ENCODE measurements at places on chromosomes 16 and 17. TPM values are rescaled to one million over a fixed set of nuclear protein-coding genes. Genes with fewer than 3 reads are reported as not detected.

DNA sequence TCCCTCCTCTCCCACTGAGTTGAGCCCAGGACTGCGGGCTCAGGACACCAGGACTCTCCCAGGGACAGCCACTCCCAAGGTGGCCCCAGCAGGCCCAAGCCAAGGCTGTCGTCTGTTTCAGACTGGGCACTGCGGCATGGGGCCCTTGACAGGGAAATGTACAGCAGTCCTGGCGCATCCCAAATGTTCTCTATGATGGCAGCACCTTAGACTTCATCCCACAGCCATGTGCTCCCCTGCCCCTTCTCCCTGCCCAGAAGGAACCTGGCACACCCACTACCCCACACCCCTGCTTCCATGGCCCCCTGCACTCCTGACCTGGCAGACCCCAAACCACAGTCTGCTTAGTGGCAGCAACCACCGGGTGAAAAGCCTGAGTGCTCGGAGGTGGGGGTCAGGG, 18.2 kb downstream of the RBFOX3 start:
- no peak for DNase-seq

- no peak for DNase-seq
Observed at GRCh38 chr16:5315914-5316313, 218.3 kb upstream of the EEF2KMT start.

- no peak for DNase-seq
Observed at GRCh38 chr16:63787014-63787413, 1334.8 kb downstream of the CDH11 start.

DNA sequence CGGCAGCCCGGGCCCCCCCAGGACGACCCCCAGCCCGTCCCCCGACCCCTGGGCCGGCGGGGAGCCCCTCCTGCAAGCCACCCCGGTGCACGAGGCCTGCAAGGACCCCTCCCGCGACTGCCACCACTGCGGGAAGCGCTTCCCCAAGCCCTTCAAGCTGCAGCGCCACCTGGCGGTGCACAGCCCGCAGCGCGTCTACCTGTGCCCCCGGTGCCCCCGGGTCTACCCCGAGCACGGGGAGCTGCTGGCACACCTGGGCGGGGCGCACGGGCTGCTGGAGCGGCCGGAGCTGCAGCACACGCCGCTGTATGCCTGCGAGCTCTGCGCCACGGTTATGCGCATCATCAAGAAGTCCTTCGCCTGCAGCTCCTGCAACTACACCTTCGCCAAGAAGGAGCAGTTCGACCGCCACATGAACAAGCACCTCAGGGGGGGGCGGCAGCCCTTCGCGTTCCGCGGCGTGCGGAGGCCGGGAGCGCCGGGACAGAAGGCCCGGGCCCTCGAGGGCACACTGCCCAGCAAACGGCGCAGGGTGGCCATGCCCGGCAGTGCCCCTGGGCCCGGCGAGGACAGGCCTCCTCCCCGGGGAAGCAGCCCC, 15.6 kb upstream of the ZFPM1 start:
- DNase-seq, result peak; percentile 54

GRCh38 chr16:3718019-3718391, 681 bp upstream of the TRAP1 start:
- no peak for DNase-seq

DNA sequence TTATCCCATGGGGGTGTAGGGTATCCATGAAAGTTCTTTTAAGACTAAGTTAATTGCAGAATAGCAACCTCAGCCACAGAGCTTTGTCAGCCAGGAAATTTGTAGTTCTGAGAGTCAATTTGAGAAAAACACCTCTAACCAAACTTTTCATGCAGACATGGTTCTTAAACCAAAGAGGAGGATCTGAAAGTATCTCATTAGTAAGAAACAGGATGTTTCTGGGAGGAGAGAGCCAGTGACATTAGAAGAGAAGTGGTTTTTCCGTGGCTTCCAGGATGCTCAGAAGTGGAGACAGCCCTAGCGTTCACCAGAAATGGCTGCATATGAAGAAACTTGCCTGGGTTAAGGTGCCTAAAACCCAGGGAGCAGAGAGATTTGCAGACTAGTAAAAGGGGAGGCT, 7.9 kb downstream of the GNAO1 start:
- DNase-seq, result no peak

GRCh38 chr16:78980825-78981224, 619.7 kb downstream of the MAF start:
- no peak for DNase-seq

- no peak for DNase-seq
Observed at GRCh38 chr17:74682028-74682427, 30.7 kb downstream of the CD300LF start.

- DNase-seq, result peak; percentile 76
Observed at GRCh38 chr16:88920618-88921590, 54.4 kb upstream of the PABPN1L start.

GRCh38 chr16:35750157-35750689, 2290.8 kb downstream of the TP53TG3F start:
- no peak for DNase-seq

GRCh38 chr16:30064729-30065101, 845 bp upstream of the ALDOA start:
- DNase-seq, result no peak

- DNase-seq, result no peak
Observed at GRCh38 chr17:10739386-10739785, 9.6 kb upstream of the TMEM220 start.

DNA sequence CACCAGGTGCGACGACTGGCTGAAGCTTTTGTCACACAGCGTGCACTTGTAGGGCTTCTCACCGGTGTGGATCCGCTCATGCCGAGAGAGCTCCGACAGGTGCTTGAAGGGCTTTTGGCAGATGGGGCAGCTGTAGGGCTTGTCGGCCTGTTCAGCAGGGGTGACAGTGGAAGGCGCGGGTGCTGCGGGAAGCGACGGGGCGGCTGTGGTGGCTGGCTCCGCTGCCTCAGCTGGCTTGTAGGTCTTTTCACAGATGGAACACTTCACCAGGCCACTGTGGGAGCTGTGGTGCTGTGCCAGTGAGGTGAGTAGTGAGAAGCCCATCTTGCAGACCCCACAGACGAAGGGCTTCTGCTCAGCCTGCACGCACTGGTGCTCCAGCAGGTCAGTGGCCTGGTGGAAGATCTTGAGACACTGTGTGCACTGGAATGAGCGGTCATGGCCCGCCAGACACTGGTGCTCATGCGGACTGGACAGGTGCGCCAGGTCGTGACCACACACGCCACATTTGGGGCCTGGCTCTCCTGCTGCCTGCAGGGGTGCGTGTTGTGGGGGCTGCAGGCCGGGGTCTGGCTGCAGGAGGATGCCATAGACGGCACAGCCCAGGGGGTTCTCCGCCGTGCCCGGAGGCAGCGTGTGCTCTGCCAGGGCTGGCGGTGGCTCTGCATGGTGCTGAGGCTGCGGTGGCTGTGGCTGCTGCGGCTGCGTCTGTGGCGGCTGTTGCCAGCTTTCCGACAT, 2.8 kb downstream of the ZNF319 start:
- no peak for DNase-seq

AMFR gene
- 401 TPM for total RNA-seq

ITGB3 gene
- 126 TPM for total RNA-seq

TNFRSF17 gene
- not detected for total RNA-seq

ASPA gene
- total RNA-seq, result not detected

GPS1 gene
- total RNA-seq, result 64.1 TPM

CES5A gene
- total RNA-seq, result not detected

EFNB3 gene
- total RNA-seq, result 0.22 TPM

DCTPP1 gene
- 57.5 TPM for total RNA-seq

ADORA2B gene
- total RNA-seq, result 5.4 TPM

KRTAP9-4 gene
- not detected for total RNA-seq

PYY gene
- total RNA-seq, result not detected

Data from lung microvascular endothelial cell (primary cell).